CD8-positive, alpha-beta memory T cell (primary cell): ENCODE measurements at places on chromosomes 13 and 19. TPM values are rescaled to one million over a fixed set of nuclear protein-coding genes. Genes with fewer than 3 reads are reported as not detected.
A peak's percentile ranks its signal among the peaks of the same experiment; 100 is the strongest.

DNA sequence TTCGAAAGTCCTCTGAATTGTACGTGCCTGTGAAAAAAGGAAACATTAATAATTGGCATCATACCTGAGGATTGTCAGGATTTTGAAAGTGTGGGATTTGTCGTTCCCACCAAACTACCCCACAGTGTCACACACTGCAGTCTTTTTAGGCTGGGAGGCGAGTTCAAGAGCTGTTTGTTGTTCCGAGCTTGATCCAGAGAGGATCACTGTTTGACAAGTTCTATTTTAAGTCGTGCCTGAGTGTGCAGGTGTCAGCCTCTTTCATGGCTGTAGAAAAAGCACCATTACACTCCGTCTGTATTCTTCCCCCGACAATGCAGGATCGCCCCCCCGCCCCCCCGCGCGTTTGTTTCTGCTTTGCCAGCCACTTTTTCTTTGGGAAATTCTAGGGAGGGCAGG, 635 bp upstream of the NBEA start:
- no peak overlapping the region for H3K4me3 ChIP-seq
- H3K27me3 ChIP-seq: peaks cover 6% of the 10 kb centered on the region

The URAD gene
- total RNA-seq: not detected

DNA sequence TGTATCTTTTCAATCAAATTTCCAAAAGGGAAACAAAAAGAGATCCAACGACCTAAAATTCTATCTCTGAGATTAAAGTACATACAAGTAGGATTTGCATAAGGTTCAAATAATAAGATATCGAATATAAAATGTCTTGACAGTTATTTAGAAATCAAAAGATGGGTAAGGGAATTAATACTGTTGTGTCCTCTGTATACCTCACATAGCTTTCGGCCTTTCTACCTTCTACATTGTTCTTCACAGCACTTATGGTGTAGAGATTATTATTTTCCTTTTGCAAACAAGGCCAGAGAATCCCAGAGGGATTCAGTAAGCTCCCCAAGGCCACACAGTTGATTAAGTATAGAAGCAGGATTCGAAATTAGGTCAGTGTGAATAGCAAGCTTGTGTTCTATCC, 403.6 kb downstream of the SPRY2 start:
- no peaks in the 10 kb centered on the region for H3K36me3 ChIP-seq
- DNase-seq: no peak
- no peak overlapping the region for H3K4me3 ChIP-seq
- H3K4me1 ChIP-seq: no peaks in the 10 kb centered on the region

The TBXA2R gene
- 1.5 TPM for total RNA-seq

- no peak overlapping the region for H3K27ac ChIP-seq
- DNase-seq: peak; percentile 45
- no peaks in the 10 kb centered on the region for H3K36me3 ChIP-seq
- peaks cover 18% of the 10 kb centered on the region for H3K4me1 ChIP-seq
- no peak overlapping the region for H3K4me3 ChIP-seq
- no peaks in the 10 kb centered on the region for H3K27me3 ChIP-seq
Observed at GRCh38 chr19:40165362-40165937, 25.8 kb upstream of the MAP3K10 start.

The KLK14 gene
- 0.26 TPM for total RNA-seq

GRCh38 chr19:4662020-4662695, 8.0 kb downstream of the MYDGF start:
- H3K4me1 ChIP-seq: no peaks in the 10 kb centered on the region
- peaks cover 13% of the 10 kb centered on the region for H3K36me3 ChIP-seq
- H3K27ac ChIP-seq: no peak overlapping the region
- no peak overlapping the region for H3K4me3 ChIP-seq
- no peaks in the 10 kb centered on the region for H3K27me3 ChIP-seq

The PALM3 gene
- not detected for total RNA-seq

- no peaks in the 10 kb centered on the region for H3K4me1 ChIP-seq
- H3K27me3 ChIP-seq: no peaks in the 10 kb centered on the region
- no peaks in the 10 kb centered on the region for H3K36me3 ChIP-seq
- no peak overlapping the region for H3K4me3 ChIP-seq
- DNase-seq: no peak
- H3K27ac ChIP-seq: no peak overlapping the region
Observed at GRCh38 chr13:49874430-49874829, 61.7 kb downstream of the SPRYD7 start.

DNA sequence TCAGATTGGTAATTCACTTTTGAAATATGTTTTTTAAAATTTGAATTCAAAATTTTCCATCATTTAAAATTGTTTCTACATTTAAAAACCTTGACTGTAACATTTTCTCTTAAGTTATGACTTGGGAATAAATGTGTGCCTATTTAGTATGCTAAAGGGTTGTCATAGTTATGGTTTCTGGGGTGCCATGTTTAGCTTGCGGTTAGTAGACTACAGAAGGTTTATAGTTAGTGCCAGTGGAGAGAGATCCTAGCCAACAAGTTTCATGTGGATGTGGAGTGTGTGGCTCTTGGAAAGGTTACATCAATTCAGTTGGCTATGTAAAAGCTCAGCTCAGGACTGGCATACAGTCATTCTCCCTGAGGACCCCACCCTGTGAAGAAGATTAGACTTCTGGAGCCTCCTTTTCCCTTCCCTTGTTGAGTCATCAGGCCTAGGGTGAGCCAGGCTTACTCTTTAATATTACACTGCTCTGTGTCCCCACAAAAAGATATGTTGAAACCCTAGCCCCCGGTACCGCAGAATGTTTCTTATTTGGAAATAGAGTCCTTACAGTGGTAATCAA, 20.4 kb downstream of the LMO7 start:
- no peak for DNase-seq
- H3K4me3 ChIP-seq: no peak overlapping the region
- no peak overlapping the region for H3K27ac ChIP-seq

The ARL11 gene
- 0.38 TPM for total RNA-seq

DNA sequence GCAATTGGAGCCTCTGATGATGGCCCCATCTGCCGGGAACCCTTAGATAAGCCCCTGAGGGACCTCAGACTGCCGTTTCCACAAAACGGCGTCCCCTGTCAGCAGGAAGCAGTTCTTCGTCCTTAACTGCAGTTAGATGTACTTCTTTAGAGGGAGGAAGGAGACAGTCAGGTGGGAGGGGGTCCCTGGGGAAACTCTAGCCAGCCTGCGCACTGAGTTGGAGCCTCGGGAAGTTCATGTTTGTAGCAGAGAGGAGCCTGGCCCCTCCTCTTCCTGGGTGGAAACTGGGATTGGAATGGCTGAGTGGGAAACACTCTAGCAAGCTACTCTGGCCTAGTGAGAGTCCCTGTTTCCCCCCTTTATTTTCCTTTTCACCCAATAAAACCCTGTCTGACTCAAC, 612.4 kb downstream of the PCDH9 start:
- no peak overlapping the region for H3K4me3 ChIP-seq
- H3K4me1 ChIP-seq: no peaks in the 10 kb centered on the region
- H3K27me3 ChIP-seq: no peaks in the 10 kb centered on the region
- no peaks in the 10 kb centered on the region for H3K36me3 ChIP-seq
- DNase-seq: no peak

GRCh38 chr13:63124863-63125262, 1709.2 kb upstream of the PCDH20 start:
- H3K4me3 ChIP-seq: no peak overlapping the region
- no peak overlapping the region for H3K27ac ChIP-seq
- H3K4me1 ChIP-seq: no peaks in the 10 kb centered on the region
- H3K36me3 ChIP-seq: no peaks in the 10 kb centered on the region
- no peak for DNase-seq

DNA sequence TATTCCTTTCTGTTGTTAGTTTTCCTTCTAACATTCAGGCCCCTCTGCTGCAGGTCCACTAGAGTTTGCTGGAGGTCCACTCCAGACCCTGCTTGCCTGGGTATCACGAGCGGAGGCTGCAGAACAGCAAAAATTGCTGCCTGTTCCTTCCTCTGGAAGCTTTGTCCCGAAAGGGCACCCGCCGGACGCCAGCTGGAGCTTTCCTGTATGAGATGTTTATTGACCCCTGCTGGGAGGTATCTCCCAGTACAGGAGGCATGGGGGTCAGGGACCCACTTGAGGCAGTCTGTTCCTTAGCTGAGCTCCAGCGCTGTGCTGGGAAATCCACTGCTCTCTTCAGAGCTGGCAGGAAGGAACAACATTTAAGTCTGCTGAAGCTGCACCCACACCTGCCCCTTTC, 259.1 kb downstream of the SLC7A1 start:
- no peaks in the 10 kb centered on the region for H3K27me3 ChIP-seq
- DNase-seq: no peak
- H3K36me3 ChIP-seq: no peaks in the 10 kb centered on the region

The IL17D gene
- 0.98 TPM for total RNA-seq

GRCh38 chr13:49597043-49597641, 11.8 kb upstream of the RCBTB1 start:
- no peak overlapping the region for H3K27ac ChIP-seq
- no peaks in the 10 kb centered on the region for H3K27me3 ChIP-seq
- H3K4me3 ChIP-seq: no peak overlapping the region
- DNase-seq: no peak
- no peaks in the 10 kb centered on the region for H3K36me3 ChIP-seq
- H3K4me1 ChIP-seq: no peaks in the 10 kb centered on the region

The PRR22 gene
- 8.2 TPM for total RNA-seq

DNA sequence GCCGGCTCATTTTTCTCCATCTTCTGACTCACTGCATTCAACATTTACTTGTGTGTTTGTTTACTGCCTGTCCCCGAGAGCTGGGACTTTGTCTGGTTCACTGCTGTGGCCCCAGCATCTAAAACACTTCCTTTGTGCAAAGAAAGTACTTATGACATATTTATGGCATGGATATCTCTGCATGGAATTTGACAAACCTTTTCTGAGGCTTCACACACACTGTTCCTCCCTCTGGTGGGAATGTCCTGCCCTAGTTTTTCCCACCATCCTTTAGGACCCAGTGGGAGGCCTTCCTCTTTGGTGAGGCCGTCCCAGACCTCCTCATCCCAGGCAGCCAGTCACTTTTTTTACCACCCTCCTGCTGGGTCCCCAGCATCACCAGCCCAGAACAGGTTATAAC, 1.4 kb upstream of the SRRM5 start:
- no peak overlapping the region for H3K27ac ChIP-seq
- H3K4me1 ChIP-seq: no peaks in the 10 kb centered on the region
- DNase-seq: no peak
- H3K36me3 ChIP-seq: peaks cover 5% of the 10 kb centered on the region
- H3K27me3 ChIP-seq: no peaks in the 10 kb centered on the region

GRCh38 chr13:110363010-110363409, 55.9 kb downstream of the COL4A2 start:
- no peaks in the 10 kb centered on the region for H3K27me3 ChIP-seq
- no peaks in the 10 kb centered on the region for H3K36me3 ChIP-seq
- no peak overlapping the region for H3K27ac ChIP-seq
- no peak for DNase-seq
- H3K4me1 ChIP-seq: no peaks in the 10 kb centered on the region
- no peak overlapping the region for H3K4me3 ChIP-seq

- no peaks in the 10 kb centered on the region for H3K27me3 ChIP-seq
- H3K4me3 ChIP-seq: no peak overlapping the region
- H3K4me1 ChIP-seq: peaks cover 5% of the 10 kb centered on the region
- no peak overlapping the region for H3K27ac ChIP-seq
Observed at GRCh38 chr19:49860336-49861102, 6.9 kb downstream of the PNKP start.

The RNF17 gene
- total RNA-seq: not detected

DNA sequence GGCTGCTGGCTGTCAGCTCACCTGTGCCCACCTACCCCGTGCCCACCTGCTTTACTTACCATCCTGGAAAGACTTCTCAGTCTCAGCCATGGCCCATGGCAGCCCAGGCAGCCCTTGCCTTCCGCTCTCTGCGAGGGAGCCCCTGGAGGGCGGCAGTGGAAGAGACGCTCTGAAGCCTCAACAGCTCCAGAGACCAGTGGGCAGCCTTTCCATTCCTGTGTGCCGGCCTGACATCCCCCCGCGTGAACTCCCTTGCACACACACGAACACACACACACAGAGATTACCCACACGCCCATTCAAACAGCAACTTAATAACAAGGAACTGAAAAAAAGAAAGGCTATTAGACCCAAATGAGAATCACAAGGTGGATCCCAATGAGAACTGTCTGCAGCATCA, 14.2 kb upstream of the RASA3 start:
- H3K36me3 ChIP-seq: no peaks in the 10 kb centered on the region
- H3K27me3 ChIP-seq: no peaks in the 10 kb centered on the region
- no peak overlapping the region for H3K4me3 ChIP-seq
- H3K4me1 ChIP-seq: peaks cover 96% of the 10 kb centered on the region
- H3K27ac ChIP-seq: no peak overlapping the region
- DNase-seq: no peak

- peak overlapping the region; percentile 0 for H3K4me3 ChIP-seq
- H3K4me1 ChIP-seq: peaks cover 75% of the 10 kb centered on the region
- peak overlapping the region; percentile 1 for H3K27ac ChIP-seq
- no peak for DNase-seq
- H3K36me3 ChIP-seq: peaks cover 29% of the 10 kb centered on the region
- no peaks in the 10 kb centered on the region for H3K27me3 ChIP-seq
Observed at GRCh38 chr13:99340638-99341037, 33.4 kb upstream of the GPR183 start.

The WASF3 gene
- 0.20 TPM for total RNA-seq

GRCh38 chr13:39596685-39597084, 6.3 kb downstream of the LHFPL6 start:
- no peaks in the 10 kb centered on the region for H3K4me1 ChIP-seq
- H3K36me3 ChIP-seq: no peaks in the 10 kb centered on the region
- H3K27ac ChIP-seq: no peak overlapping the region
- H3K4me3 ChIP-seq: no peak overlapping the region
- no peak for DNase-seq

- no peak for DNase-seq
- no peaks in the 10 kb centered on the region for H3K36me3 ChIP-seq
- H3K4me3 ChIP-seq: no peak overlapping the region
- H3K4me1 ChIP-seq: no peaks in the 10 kb centered on the region
- no peaks in the 10 kb centered on the region for H3K27me3 ChIP-seq
Observed at GRCh38 chr19:42494321-42494720, 34.0 kb downstream of the CEACAM1 start.

DNA sequence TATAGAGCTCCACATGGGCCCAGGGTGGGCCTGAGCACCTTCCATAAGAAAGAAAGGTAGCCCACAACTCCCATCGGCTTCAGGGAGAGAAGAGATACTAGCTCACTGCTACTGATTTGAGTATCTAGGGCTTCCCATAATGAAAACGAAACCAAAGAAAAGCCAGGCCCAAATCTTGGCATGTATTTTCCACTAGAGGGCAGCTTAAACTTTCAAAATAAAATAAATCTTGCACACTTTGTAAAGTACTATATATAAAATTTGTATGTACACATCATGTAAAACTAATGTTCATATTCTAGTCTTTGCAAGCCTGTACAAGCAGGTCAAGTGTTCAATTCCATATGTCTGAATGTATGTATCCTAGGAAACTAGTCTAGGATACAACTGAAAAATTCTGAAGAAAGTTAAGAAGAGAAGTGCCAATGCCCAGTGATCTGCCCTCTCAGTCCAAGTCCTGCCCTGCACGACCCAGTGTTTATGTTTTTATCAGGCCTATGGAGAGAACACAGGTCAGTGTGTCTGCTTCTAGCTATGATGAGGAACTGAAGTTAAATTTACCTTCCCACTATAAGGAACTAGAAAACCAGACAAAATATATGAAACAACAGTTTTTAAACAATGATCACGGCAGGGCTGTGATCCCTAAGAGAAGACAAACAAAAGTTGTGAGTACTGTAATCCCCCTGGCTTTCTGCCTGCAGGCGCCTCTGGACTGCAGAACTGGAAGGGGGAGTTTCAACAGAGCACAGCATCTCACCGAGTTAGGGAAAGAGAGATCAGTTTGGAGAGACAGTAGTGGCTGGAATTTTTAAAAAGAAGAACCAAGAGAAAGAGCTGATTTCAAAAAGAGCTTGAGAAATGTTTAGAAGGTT, 475.7 kb downstream of the UQCRFS1 start:
- no peak overlapping the region for H3K27ac ChIP-seq
- H3K4me3 ChIP-seq: no peak overlapping the region
- H3K27me3 ChIP-seq: no peaks in the 10 kb centered on the region
- H3K36me3 ChIP-seq: no peaks in the 10 kb centered on the region
- no peaks in the 10 kb centered on the region for H3K4me1 ChIP-seq
- no peak for DNase-seq
